ENCODE measurements at places on chromosomes 4 and X.

DNA sequence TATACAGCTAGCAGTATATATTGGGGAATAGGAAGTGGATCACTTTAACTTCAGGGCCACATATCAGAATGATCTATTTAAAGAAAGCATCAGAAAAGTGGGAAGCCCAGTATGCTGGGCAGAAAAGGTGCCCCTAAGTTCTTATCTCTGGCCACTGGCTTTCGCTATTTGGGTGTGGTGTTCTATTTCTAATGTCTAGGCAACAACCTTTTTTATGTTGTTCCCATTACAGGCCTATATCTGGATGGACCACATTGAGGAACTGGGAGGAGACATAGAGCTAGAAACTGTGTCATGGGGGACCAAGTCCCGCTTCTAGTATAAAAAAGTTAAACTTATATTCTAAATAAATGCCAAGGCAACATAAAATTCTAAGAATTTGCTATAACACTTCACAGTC is 935.6 kb downstream of the PDHA2 start:
- DNase-seq, result no peak

GRCh38 chr4:172666711-172667368 is 501.8 kb upstream of the GALNT7 start:
- DNase-seq, result no peak

- no peak for DNase-seq
Observed at GRCh38 chr4:90145319-90145718, 18.1 kb downstream of the CCSER1 start.

- DNase-seq, result no peak
Observed at GRCh38 chrX:7574325-7574724, 268.6 kb upstream of the VCX start.

DNA sequence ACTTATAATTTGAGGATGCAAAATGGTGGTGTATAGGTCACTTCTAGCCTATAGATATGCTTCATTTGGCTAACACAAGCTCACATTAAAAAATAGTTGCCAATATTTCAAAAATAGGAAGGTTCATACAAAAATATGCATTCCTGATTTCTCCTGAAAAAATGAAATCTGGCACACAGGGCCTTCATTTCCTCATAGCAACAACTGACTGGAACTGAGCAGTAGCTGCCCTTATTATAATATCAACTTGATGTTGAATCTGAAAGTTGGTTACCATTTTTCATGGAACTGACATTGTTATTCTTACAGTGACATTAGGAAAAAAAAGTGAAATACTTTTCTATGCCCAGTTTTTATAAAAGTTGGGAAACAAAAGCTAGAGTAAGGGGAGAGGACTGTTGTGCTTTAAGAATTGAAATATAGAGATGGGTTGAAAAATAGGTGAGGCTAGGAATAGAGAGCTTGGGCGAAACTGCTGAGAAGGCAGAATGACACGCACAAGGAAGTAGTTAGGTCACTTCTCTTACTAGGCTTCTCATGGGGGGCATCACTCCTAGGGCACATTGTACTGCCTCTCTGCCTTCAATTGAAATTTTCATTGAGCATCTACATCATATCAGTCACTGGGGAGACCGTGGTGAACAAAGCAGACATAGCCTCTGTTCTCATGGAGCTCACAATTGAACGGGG is 43.1 kb upstream of the C1GALT1C1 start:
- no peak for DNase-seq

- no peak for DNase-seq
Observed at GRCh38 chrX:108025954-108026600, 18.8 kb upstream of the VSIG1 start.

- DNase-seq, result no peak
Observed at GRCh38 chrX:147739196-147739595, 172.5 kb upstream of the FMR1 start.

GRCh38 chr4:76830964-76831703 is 66.8 kb downstream of the SOWAHB start:
- no peak for DNase-seq
